ENCODE measurements at places on chromosomes 11 and 22.

- DNase-seq, result no peak
Observed at GRCh38 chr11:81497202-81497804, 1236.4 kb downstream of the FAM181B start.

- DNase-seq, result no peak
Observed at GRCh38 chr11:126098204-126098769, 35.6 kb upstream of the CDON start.

GRCh38 chr11:396948-397548 lies 3.0 kb downstream of the PKP3 start:
- DNase-seq, result no peak

- no peak for DNase-seq
Observed at GRCh38 chr11:48177661-48178060, 38.9 kb upstream of the OR4B1 start.

- no peak for DNase-seq
Observed at GRCh38 chr22:30183271-30183670, 63.3 kb downstream of the LIF start.

GRCh38 chr11:61012737-61013215 lies 41.3 kb downstream of the CD6 start:
- no peak for DNase-seq

DNA sequence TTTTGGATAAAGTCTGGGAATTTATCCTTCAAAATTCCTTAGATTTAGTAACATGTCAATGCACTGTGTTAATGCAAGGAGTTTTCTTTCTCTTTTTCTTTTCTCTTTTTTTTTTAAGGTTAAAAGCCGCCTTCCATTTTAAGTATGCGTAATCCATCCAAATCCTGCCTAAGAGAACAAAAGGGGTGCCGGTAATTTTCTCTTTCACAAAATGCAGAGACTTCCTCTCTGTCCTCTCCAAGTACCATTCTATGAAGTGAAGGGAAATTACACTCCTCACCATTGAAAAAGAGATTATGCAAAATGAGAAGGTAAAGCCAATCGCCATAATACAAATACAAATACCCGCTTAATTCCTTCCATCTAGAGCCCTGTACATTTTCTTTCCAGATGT lies 273.8 kb downstream of the BLID start:
- no peak for DNase-seq

DNA sequence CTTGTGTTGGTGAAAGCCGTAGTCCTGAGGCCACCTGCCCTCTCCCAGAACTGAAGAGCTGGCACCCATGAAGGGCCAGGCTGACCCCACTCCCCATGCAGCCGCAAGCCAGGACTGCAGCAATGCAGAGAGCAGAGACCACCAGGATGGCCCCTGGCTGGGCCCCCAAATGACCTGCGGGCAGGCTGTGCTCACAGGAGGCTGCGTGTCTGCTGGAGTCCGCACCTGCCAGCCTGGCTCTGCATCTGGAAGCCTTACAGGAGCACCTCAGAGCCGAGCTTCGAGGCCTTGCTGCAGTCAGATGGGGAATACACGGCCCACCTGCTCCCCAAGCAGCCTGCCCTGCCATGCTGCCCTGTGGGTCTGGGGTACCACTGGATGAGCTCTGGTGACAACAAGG lies 1336.8 kb downstream of the TBC1D22A start:
- peak; percentile 15 for DNase-seq

DNA sequence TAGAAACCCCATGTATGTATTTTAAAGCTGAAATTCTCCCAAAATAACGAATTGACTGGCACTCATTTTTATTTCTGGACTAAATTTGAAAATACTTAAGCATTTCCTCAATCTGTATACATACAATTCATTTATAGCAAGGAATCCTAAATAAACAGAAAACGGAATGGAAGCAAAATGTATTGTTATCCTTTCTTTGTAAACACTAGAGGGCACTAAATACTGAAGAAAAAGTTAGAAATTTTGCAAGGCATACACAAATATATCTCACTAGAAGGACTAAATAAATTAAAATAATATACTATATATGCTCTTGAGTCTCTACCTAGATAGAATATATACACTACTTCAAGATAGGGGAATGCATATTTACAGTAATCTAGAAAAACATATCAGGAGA lies 23.1 kb upstream of the ANO5 start:
- DNase-seq, result no peak

GRCh38 chr22:47287516-47287915 lies 525.1 kb downstream of the TBC1D22A start:
- peak; percentile 26 for DNase-seq

DNA sequence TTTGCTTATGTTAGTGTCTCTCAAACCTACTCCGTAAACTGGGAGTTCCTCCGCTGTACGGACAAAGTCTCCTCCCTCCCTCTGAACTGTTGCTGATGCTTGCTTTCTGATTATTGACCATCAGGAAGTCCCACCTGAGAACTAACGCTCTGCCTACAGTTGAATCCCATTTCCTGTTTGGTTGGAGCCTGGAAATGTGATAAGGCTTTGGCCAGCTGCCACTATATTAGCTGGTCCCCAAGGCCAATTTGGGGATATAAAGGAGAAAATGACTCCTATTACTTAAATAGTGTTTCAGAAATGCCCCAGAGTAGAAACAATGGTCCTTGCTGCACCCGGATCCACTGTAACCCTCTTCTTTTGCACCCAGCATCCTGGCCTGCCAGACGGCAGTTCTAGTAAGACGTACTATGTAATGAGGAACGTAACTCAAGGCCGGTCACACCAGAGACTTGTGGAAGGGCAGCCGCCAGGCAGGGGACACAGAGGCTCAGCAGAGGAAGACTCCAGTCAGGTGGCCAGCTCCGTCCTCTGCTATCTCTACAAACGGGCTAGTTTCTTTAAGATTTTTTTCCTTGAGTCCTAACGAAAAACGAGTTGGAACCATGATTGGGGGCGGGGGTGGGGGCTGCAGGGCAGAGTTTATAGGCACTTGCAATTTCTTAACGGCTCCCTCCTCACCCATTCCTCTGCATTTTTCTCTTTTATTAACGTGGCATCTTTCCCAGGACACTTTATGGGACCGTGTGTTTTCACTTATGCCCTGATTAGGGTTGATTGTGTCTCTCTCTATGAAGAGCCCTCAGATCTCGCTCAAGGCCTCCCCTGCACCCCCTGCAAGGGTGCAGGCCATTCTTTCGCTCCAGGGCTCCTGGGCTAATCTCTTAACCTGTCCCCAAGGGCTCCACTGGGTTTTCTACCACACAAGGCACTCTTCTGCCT lies 72.8 kb upstream of the CDON start:
- DNase-seq, result no peak

DNA sequence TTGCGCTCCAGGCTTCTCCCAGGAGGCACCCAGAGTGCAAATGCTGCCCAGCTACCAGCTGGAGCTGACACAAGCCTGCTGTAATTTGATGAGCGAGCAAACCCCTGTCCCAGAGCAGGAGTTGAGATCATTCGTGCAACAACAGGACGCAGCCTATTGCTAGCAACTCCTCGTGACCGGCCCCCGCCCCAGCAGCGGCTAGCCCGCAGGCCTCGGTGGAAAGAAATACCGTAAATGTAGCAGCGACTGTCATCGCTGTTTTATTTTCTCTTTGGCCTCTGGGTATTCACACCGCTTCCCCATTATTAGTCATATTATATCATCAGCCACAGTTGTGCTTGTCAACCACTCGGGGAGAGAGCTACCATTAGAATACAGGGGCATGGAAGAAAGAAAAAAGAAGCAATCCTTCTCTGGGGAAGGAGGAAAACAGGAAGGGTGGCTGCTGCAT lies 59.2 kb upstream of the ATXN10 start:
- no peak for DNase-seq

- DNase-seq, result no peak
Observed at GRCh38 chr11:62020661-62021060, 53.2 kb upstream of the FTH1 start.

DNA sequence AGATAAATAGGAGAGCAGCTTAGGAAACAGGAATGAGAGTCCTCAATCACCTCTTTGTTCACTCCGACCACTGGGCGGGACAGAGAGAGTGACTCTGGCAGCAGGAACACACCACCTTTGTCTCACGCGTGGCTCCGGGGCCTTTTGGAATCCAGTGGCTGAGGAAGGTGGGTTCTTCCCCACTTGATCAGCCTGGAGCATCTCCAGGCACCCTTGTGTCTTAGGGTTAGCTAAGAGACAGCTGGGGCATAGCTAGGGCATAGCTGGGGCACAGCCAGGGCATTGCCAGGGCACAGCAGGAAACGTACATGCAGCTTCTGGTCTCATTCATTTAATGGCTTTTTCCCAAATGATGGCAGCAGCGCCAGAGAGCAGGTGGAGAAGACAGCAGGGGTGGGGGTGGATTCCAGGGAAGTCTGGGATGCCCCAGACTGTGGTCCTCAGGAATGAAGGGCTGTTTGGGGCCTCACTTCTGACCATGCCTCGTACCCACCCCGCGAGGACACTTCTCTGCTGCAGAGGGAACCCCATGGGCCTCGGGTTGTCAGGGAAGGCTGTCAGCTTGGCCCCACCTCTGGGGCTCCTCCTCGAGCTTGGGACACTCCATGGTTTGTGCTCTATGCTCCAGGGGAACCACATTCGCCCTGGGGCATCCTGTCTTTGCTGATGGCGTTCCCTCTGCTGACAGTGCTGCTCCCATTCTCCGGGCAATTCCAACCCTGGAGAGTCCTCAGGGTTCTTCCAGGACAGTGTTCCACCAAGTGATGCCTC lies 30.4 kb upstream of the SHANK2 start:
- DNase-seq, result no peak

All from naive thymus-derived CD8-positive, alpha-beta T cell (primary cell).